ENCODE measurements at places on chromosomes 7 and 10. TPM values are rescaled to one million over a fixed set of nuclear protein-coding genes. Genes with fewer than 3 reads are reported as not detected.

ELMO1 gene
- 63.0 TPM for total RNA-seq

DNA sequence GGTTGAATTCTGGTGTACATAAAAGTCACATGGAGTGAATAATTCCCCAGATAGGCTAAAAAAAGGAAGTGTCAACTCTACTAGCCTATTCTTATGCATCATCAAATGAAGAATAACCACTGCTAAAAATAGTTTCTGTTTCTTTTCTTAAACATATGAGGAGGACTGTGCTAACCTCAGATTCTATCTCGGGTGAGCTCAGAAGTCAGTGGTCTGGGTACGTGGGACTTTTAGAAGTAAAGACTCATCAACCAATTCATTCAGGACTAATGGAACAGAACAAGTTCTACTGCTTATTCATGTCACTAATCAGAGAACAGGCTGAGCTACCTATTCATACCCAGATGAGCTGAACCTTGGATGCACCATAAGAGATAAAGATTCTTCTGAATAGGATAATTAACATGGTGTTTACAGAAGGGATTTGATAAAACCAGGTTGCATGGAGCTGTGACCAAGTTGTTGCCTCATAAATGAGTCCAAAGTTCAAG is 9.5 kb upstream of the ASAH2 start:
- H3K27me3 ChIP-seq, result no peaks in the 10 kb centered on the region
- no peak for DNase-seq
- H3K4me3 ChIP-seq, result no peak overlapping the region
- H3K27ac ChIP-seq, result no peak overlapping the region
- H3K4me1 ChIP-seq, result no peaks in the 10 kb centered on the region
- no peaks in the 10 kb centered on the region for H3K36me3 ChIP-seq

DNA sequence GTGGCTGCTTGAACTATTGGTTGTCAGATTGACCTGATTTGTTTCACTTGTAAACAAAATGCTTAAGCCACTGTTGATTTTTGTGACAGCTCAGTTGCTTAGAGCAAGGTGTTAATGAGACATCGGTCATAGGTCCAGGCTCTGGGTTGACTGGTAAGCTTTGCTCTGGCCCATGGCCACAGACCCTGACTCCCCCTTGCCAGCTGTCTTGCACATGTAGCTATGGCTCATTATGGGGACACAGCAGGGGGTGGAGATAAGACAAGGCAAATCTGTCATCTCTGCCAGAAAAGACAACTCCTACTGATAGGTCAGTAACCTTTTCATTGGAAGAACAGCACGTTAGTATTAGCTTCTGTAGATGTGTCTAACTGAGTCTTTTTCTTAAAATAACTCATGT is 95.3 kb downstream of the KAT6B start:
- no peaks in the 10 kb centered on the region for H3K36me3 ChIP-seq
- no peak overlapping the region for H3K27ac ChIP-seq
- no peak for DNase-seq
- peaks cover under 1% of the 10 kb centered on the region for H3K4me1 ChIP-seq

DNA sequence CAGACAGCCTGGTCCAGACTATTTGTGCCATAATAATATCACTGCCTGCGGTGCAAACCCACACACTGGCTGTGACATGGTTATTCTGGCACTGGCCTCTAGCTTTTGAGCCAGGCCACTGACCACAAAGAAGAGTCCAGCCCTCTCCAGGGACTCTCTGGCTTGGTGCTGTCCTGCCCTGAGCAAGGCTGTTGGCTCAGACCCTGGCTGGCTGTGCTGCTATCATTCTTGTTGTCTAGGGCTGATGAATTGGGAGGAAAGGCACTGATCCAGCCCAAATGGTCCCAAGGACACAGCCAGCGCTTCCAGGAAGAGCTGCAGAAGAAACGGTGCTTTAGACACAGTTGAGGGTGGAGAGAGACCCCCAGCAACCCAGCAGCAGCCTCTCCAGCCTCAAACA is 80.8 kb downstream of the TMEM130 start:
- H3K36me3 ChIP-seq, result no peaks in the 10 kb centered on the region
- no peaks in the 10 kb centered on the region for H3K27me3 ChIP-seq
- DNase-seq, result no peak
- H3K27ac ChIP-seq, result no peak overlapping the region
- H3K4me1 ChIP-seq, result no peaks in the 10 kb centered on the region
- no peak overlapping the region for H3K4me3 ChIP-seq

DNA sequence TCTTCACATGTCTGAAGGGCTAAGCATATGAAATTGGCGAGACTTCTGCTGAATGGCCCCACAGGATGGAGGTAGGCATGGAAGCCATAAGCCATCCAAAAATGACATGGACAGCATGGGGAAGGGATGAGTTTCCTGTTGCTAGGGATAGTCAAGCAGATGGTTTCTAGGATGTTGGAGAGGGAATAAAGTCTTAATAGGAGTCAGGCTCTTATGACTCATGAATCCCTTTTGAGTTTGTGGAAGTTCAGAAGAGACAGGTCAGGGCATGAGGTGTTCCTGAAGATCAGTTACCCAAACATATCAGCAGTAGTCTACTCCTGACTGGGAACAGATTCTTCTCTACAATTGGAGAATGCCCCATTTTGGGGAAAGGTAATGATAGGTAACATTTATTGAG is 243.9 kb downstream of the REEP3 start:
- no peaks in the 10 kb centered on the region for H3K27me3 ChIP-seq
- DNase-seq, result no peak
- H3K27ac ChIP-seq, result no peak overlapping the region
- H3K4me1 ChIP-seq, result peaks cover 4% of the 10 kb centered on the region
- no peaks in the 10 kb centered on the region for H3K36me3 ChIP-seq
- H3K4me3 ChIP-seq, result no peak overlapping the region
